Fibroblast of skin of back (primary cell): ENCODE measurements at places on chromosomes 12 and 14.

- DNase-seq, result no peak
These were observed 60.4 kb downstream of the TTC7B start for GRCh38 chr14:90755661-90756304.

- no peak for DNase-seq
These were observed 6.0 kb upstream of the DACT1 start for GRCh38 chr14:58631732-58632131.

GRCh38 chr12:32196250-32197198 is 89.9 kb downstream of the BICD1 start:
- no peak for DNase-seq

DNA sequence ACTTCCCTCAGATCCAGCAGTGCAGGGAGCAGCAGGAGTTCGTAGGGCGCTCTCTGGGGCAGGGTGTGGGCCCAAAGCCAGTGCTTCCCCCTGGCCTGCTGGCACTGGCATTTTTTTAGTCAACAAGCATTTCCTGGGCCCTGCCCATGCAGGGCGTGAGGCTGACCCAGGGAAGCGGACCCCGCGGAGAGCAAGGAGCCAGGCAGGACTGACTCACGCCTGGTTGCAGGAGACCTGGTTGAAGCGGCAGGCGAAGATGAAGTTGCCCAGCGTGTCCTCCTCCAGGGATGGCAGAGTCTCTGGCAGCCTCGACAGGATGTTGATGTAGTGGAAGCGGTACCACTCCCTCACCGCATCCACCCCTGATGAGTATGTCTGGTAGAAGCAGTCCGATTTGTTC is 13.5 kb downstream of the SCNN1A start:
- peak; percentile 58 for DNase-seq

GRCh38 chr12:13713556-13714410 is 267.6 kb downstream of the GRIN2B start:
- no peak for DNase-seq

GRCh38 chr12:45124485-45125155 is 73.7 kb upstream of the DBX2 start:
- DNase-seq, result no peak

GRCh38 chr12:123034865-123035264 is 54.4 kb downstream of the ARL6IP4 start:
- peak; percentile 79 for DNase-seq

DNA sequence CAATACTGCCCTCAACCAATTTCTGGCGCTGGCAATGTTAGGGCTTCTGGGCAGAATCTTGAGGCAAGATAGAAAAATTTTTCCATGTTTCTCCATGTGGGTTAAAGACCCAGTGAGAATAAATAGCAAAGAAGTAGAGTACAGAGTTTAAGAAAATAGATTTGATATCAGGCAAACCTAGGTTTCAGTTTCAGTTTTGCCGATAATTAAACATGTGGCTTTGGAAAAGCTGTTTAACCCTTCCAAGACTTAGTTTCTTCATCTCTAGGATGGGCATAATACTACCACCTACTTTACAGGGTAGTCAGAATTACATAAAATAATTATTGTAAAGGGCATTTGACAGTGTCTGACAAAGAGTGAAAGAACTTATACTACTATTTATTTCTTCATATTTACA is 360.4 kb downstream of the PCNX1 start:
- no peak for DNase-seq

DNA sequence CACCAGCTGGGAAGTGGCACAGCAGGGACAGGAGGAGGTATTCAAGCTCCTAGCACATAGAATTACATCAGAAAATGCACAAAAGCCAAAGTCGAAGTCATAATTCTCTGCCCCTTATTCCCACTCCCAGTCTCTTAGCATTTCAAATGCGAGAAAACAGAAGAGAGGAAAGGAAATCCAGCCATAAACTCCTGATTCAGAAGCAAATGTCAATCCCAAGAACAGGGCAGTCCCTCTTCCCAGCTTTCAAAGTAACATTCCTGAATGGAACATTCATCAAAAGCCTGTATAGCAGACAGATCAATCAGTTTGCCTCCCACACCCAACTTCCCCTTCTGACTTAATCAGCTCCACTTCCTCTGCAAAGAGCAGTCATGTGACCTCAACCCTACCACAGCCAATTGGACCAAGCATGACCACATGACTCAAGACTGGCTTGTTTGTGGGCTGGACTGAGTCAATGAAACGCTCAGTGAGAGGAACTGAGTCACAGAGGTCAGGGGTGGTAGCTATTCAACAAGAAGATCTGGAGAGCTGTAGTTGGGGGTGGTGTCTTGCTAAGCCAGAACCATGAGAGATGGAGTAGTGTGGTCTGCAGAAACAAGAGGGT is 41.4 kb upstream of the TUNAR start:
- DNase-seq, result no peak

DNA sequence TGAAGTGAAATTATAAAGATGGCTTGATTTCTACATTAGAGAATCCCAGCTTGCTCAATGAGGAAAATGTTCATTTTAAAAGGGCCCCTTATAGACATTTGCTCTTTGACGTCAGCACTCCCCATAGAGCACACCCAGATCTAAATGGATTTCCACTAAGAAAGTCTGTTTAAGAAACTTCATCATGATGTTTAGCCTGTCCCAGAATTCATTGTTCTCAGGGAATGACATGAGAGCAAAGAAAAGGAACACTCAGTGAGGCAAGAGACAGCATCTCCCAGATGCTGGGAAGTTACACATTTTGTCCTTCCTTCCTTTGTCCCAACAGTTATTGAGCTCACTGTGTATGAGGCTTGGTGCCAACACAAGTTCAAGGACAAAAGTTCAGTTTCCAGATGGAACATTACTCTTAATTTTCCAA is 4.9 kb downstream of the PHLDA1 start:
- no peak for DNase-seq

GRCh38 chr12:123057513-123058265 is 77.2 kb downstream of the ARL6IP4 start:
- DNase-seq, result no peak

GRCh38 chr14:79949906-79950305 is 261.4 kb downstream of the DIO2 start:
- DNase-seq, result peak; percentile 10

- peak; percentile 81 for DNase-seq
These were observed 3.0 kb downstream of the GAS2L3 start for GRCh38 chr12:100576331-100577036.

GRCh38 chr14:85319998-85320630 is 209.8 kb upstream of the FLRT2 start:
- peak; percentile 25 for DNase-seq

DNA sequence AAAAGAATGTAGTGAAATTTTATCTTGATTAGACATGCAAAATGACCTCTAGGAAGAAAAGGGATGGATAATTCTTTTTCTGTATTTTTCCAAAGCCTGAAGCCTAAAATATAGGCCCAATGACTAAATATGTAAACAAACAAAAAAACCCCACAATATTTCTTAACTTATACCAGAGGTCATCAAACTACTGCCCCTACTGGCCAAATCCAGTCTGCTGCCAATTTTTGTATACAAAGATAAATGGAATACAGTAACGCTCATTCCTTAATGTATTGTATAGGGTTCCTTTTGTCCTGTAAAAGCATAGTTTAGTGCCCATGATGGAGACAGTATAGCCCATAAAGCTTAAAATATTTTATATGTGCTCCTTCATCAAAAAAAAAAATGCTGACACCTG is 145.7 kb upstream of the ALG10 start:
- no peak for DNase-seq

- DNase-seq, result no peak
These were observed 253.9 kb upstream of the MDGA2 start for GRCh38 chr14:47929334-47929733.

DNA sequence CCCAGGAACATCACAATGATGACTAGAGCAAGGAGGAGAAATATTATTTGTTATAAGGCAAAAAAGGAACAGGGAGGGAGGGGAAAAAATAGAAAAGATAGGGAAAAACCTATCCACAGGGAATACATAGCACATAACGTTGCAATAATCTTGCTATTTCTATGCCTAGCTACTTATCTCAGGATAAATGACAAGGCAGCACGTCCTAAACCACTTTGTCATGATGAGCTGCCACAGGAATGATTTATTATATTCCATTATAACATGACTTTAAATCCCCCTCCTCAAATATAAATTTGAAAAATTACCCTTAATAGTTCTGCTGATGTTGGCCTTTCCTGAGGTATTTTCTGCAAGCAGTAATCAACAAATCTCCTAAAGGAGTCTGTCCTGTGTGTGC is 76.7 kb downstream of the PEBP1 start:
- no peak for DNase-seq

GRCh38 chr12:124566997-124567672 is at the start of gene NCOR2:
TSS of gene NCOR2 (minus strand) at chr12:124567612. CDS start at chr12:124495251, 72,361 bp downstream.
- peak; percentile 22 for DNase-seq

GRCh38 chr12:125773033-125773640 is 707.9 kb downstream of the AACS start:
- DNase-seq, result no peak

- no peak for DNase-seq
These were observed 11.3 kb upstream of the KCNH3 start for GRCh38 chr12:49527361-49528130.

DNA sequence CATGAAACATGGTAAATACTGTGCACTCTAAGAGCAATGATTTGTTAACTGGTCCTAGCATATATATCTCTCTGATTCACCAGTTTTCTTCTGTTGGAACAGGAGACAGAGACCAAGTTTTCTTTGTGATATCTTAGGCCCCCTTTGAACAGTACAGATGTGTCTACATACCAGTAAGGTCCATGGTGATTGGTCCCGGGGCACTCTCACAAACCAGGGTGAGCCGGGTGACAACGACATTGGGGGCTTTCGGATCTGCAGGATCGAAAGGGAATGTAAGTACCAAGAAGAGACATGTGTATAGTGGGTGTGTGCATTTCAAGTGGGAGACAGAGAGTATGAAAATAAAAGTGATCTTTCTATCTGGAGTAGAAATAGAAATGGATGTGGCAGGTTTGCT is 11.3 kb upstream of the ERP27 start:
- DNase-seq, result no peak

- no peak for DNase-seq
These were observed 25.5 kb downstream of the YEATS4 start for GRCh38 chr12:69385038-69385437.

- no peak for DNase-seq
These were observed 12.5 kb upstream of the SRSF5 start for GRCh38 chr14:69754487-69754886.

- DNase-seq, result no peak
These were observed 94.7 kb upstream of the GSC start for GRCh38 chr14:94864387-94865195.

DNA sequence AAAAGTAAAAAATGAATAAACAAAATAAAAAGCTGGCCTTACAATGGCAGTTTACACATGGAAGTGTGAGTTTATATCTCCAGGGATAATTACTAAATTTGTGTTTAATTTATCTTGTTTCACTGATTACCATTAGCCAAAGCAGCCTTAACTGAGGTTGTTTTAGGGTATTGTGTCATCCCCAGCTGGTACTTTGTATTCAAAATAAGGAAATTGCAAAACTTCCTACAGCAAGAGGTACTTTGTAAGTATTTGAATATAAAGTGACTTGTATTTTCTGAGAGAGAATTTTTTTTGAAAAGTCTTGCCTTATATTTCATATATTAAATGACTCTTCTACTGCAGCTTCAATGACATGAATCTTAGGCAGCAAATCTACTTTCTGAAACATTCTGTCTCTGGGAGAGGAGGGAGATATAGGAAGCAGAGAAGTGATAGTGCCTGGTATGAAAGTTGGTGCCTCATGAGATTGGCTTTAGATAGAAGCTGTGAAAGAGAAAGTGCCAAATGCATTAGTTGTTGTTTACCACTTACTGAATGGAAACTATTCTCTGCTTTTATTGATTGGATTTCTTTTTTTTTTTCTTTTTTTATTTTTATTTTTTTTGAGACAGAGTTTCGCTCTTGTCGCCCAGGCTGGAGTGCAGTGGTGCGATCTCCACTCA is 6.7 kb downstream of the FNTB start:
- DNase-seq, result no peak

DNA sequence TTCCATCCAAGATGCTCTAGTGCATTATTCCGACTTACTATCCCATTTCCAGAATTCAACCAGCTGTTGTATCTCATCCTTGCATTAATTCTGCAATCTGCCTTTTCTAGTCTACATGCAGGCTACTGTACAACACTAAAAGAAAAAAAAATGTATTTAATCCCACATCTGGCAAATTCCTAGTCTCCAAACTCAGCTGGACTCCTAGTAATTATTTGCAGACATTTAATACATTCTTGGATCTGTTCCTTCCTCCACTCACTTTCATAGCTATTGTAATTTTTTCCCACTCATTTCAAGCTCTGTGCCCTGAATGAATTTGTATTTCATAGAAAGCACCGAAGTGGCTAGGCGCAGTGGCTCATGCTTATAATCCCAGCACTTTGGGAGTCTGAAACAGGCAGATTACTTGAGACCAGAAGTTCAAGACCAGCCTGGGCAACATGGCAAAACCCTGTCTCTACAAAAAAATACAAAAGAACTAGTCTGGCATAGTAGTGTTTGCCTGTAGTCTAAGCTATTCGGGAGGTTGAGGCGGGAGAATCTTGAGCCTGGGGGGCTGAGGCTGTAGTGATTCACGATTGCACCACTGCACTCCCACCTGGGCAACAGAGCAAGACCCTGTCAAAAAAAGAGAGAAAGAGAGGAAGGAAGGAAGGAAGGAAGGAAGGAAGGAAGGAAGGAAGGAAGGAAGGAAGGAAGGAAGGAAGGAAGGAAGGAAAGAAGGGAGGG is 39.5 kb upstream of the YAF2 start:
- DNase-seq, result no peak

GRCh38 chr12:56954958-56955355 is 2.5 kb downstream of the RDH16 start:
- DNase-seq, result no peak

DNA sequence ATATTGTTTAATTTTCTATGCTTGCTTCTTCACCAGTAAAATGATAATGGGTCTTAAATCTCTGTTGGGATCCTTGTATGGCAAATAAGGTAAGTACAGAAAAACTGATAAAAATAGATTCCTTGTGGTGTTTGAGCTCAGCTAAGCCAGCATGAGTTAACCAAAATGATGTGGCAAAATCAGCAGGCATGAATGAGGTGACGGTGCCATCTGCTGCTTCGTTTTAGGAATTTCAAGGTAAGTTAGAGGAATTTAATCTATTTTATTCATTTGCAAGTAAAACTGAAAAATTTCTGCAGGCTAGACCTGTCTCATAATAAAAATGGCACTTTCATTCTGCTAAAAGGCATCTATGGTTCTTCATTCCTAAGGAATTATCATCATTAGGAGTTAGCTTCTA is 10.0 kb upstream of the CLEC7A start:
- peak; percentile 38 for DNase-seq
